Left kidney (tissue), 8 donors: ENCODE measurements at places on chromosomes 11 and 22. TPM values are rescaled to one million over a fixed set of nuclear protein-coding genes. Genes with fewer than 3 reads are reported as not detected.

Gene SHANK2
- 34.8 TPM for polyA plus RNA-seq

Gene SPON1
- polyA plus RNA-seq, result 76.3 TPM

Gene KREMEN1
- 22.3 TPM for polyA plus RNA-seq

Gene RAG1
- 2.8 TPM for polyA plus RNA-seq

Gene CRYBB1
- polyA plus RNA-seq, result 0.45 TPM

Gene CALCA
- 12.3 TPM for polyA plus RNA-seq

Gene SMC1B
- 0.23 TPM for polyA plus RNA-seq

Gene TNRC6B
- polyA plus RNA-seq, result 19.3 TPM

Gene PLEKHA7
- 63.0 TPM for polyA plus RNA-seq

Gene P4HA3
- polyA plus RNA-seq, result 1.0 TPM

Gene HBG1
- polyA plus RNA-seq, result 313 TPM

- peak; percentile 80 for DNase-seq
Observed at GRCh38 chr11:71252770-71253730, 673 bp upstream of the SHANK2 start.

DNA sequence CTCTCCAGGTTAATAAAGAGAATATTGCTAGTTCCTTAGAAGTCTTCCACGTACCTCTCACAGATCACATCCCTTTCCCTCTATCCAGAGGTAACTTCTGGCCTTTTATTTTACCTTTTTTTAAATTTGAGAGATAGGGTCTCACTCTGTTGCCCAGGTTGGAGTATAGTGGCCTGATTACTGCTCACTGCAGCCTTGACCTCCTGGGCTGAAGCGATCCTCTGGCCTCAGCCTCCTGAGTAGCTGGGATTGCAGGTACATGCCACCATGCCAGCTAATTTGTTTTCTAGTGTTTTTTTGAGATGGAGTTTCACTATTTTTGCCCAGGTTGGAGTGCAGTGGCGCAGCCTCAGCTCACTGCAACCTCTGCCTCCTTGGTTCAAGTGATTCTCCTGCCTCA lies 24.4 kb downstream of the YAP1 start:
- DNase-seq, result no peak

DNA sequence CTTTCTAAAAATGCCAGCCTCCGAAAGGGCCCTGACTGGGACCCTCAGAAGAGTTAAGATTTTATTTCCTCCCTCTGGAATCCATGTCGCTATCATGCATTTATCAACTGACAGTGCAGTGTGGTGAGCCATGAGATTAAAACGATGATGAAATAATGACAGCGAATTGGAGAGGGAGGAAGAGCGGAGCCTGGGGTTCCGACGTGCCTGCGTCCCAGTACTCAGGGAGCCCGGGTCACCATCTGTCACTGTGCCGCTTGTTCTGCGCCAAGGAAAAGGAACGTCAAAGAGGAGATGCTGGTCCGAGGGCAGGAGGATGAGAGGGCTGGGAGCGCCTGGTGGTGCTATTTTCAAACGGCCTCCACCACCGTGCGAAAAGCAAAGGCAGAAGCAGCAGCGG lies 46.2 kb downstream of the MACROD1 start:
- DNase-seq, result no peak

DNA sequence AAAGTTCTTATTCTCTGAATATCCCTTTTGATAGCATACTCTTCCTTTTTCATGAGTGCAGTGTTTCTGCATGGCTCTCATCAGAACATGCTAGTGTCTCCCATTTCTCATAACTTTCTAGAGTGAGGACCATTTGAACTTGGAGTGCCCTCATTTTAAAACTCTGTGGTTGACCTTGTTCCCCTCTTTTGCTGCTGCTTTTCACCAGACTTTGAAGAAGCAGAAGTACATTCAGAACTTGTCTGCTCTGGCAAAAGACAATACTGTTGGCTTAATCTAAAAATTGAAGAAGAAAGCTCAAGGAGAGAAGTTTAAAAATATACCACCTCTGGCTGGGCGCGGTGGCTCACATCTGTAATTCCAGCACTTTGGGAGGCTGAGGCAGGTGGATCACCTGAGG lies 35.0 kb downstream of the PPARA start:
- no peak for DNase-seq

DNA sequence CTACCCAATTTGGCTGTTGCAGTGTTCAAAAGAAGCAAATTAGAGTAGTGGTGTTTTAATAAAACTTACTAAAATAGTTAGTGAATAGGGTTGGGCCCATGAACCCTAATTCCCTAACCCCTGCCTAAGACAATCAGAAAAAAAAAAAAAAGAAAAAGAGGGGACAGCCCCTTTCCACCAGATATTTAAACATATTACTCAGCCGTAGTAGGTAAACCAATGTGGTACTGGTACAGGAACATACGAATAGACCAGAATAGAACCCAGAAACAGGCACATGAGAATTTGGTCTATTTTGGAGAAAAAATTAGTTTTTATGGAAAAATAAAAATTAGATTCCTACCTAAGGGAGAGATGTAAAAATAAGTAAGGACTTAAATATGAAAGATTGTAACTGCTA lies 38.6 kb downstream of the MMP7 start:
- DNase-seq, result no peak

GRCh38 chr11:108906329-108906728 lies 241.5 kb downstream of the DDX10 start:
- no peak for DNase-seq

- DNase-seq, result no peak
Observed at GRCh38 chr11:112355726-112356125, 95.1 kb upstream of the PLET1 start.

- no peak for DNase-seq
Observed at GRCh38 chr11:47503227-47503626, 49.7 kb downstream of the CELF1 start.

DNA sequence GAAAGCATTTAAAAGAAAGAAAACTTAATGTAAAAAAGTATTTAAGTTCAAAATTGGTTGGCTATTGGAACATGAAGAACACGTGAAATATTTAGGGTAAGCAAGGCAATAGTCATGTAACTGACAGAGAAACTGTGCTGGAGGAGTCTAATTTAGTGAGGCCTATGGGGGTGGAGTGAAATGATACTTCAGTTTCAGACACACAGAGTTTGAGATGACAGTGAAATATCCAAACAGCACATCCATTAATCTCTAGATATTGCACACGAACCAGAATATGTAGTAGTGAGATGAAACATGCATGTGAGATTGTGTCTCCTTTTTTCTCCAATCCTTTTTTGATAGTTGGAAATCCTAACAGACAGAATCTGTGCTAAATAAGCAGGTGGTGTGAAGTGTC lies 739.0 kb downstream of the CNTN5 start:
- DNase-seq, result no peak

- DNase-seq, result no peak
Observed at GRCh38 chr22:25702040-25702439, 39.9 kb upstream of the MYO18B start.

DNA sequence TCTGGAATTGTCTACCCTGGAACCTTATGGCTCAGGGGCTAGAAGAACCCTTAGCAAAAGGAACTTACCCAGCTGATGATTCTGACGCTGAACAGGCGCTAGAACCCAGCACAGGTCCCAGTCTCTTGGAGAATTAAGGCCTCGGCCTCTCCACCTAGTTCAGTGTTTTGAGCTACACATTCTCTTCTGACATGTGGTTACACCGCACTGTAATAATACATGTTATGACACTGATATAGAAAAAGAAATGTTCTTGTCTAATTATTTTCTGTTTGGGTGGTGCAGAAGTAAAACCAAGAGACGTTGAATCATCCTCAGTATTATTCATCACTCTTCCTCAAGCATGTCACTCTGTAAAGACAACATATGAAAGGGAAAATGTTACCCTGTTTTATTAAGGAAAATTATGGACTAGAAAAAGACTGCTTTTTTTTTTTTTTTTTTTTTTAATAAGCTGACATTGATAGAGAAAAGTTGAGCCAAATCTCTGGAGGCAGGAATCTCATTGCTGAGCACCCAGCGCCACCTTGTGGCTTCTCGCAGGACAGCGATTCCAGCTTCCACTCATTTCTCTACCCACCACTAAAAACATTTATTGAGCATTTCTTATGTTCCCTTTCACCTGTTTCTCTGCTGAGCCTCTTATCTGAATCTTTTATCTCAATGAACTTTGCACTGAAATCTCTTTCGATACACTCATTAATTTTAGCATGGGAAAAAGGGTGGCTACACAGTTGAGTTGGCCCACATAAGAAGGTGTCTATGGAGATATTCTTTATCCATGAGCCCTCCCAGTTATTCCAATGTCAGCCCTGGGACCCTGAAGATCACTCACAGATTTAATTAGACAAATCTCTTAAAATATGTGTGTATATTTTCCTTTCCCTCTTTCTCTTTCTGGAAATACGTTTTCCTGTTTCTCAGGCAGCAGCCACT lies 12.6 kb upstream of the APLNR start:
- DNase-seq, result peak; percentile 48

GRCh38 chr11:66491315-66491935 lies 11.2 kb downstream of the DPP3 start:
- DNase-seq, result no peak

GRCh38 chr11:133835593-133836548 lies 9.4 kb downstream of the SPATA19 start:
- DNase-seq, result no peak

GRCh38 chr11:102142333-102142732 lies 32.1 kb downstream of the YAP1 start:
- no peak for DNase-seq

DNA sequence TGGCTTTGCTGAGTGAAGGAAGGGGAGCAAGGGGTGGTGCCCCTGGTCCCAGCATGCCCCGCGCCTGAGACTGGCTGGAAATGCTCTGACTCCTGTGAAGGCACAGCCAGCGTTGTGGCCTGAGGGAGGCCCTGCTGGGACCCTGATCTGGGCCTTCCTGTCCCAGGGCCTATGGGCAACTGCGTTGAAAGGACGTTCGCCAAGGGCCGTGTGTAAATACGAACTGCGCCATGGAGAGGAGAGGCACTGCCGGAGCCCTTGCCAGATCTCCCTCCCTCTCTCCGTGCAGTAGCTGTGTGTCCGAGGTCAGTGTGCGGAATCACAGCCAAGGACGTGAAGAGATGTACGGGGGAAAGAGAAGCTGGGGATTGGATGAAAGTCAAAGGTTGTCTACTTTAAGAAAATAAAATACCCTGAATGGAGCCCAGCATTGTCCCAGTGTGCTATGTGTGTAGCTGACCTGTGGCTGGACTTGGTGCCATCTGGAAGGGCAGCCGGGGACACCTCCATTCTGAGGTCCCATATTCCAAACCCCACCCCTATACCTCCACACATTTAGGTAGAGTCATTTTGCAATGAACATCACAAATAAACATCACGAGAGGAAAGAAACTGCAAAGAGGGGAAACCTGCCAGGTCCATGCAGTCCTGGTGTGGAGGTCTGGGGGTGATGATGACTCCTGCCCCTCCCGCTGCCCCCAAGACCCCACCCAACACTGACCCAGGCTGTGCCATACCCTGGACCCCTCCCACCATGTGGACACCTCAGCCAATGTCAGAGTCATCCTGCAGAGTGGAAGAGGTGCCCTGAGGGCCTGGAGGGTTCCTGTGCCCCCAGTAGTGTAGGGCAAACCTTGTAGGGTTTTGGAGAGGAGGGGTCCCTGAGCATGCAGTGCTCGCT lies 16.9 kb downstream of the RSPH14 start:
- DNase-seq, result no peak

- no peak for DNase-seq
Observed at GRCh38 chr22:17719911-17720310, 54.4 kb downstream of the BID start.

DNA sequence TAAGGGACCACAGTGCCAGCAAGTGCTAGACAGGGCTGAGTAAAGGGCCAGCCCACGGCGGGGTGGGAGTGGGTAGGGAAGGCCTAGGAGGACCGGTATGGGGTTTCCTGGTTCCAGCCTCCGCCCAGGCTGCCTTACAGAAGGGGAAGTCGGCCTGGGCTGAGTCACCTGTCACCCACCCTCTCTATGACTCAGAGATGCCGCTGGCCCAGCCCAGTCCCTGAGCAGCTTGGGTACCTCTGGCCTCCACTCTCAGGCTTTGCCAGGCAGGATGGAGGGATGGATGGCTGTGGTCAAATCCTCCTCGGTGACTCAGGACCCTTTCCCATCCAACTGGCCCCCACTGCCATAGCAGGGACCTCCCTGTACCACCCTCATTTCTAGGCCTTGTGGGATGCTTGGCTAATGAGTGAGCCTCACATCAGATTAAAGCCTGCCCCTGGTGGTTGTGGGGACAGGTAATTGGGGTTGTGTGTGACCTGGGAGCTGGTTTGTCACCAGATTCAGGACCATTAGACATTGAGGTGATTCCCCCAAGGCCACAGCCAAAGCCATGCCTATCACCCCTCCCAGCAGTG lies 13.9 kb downstream of the SLC35E4 start:
- no peak for DNase-seq

GRCh38 chr22:36867695-36868094 lies 6.9 kb downstream of the NCF4 start:
- no peak for DNase-seq

DNA sequence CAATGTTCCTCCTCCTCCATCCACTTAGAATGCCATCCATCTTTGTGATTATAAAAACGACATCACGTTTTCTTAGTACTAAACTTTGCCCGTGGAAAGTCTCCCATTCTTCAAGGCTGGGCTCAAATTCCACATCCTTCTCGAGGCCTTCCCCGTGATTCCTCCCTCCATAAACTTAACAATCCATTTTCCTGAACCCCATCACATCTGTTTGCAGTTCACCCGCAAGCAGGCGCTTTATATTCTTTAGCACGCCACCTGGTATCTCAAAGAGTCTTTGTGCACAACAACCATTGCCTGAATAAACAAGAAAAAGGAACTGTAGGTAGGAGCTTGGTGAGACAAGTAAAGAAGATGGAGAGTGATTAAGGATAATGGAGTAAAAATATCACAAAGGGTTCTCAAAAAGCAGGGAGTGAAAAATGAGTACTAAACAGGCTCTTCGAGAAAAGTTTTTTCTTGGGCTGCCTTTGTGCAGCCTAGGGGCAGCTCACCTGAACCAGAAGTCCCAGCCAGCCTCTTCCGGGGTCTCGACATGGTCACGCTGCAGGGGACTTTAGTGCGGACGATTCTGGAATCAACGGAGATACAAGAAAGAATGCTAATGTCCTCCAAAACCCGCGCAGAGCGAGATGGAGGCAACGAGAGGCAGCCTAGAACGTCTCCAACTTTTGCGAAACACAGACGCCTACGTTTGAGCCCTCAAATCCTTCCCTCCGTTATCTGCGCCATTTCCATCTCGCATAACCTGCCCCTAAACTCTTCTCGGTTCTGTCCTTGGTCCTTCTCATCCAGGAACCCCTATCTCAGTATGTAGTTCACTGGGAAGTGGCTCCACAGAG lies 585 bp downstream of the THYN1 start:
- no peak for DNase-seq
